H9 (cell line): ENCODE measurements at places on chromosomes 6 and 20. TPM values are rescaled to one million over a fixed set of nuclear protein-coding genes. Genes with fewer than 3 reads are reported as not detected.

DNA sequence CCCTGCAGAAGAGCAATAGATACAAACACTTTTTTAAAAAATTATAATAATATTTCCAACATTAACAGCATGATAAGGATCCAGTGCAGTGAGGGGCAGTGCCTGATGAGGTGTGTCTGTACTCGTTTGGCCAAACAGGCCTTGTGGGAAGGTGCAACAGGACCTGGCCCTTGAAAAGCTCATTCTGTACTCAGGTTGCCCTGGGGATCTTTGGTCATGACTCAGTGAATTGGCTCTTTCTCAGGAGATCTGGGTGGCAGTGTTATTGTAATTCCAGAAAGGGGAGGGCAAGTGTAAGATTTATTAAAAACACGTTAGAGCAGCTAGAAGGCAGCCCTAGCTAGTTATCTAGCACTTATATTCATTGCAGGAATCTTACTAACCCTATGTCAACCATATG lies 2.9 kb upstream of the SPINT3 start:
- DNase-seq: no peak

DNA sequence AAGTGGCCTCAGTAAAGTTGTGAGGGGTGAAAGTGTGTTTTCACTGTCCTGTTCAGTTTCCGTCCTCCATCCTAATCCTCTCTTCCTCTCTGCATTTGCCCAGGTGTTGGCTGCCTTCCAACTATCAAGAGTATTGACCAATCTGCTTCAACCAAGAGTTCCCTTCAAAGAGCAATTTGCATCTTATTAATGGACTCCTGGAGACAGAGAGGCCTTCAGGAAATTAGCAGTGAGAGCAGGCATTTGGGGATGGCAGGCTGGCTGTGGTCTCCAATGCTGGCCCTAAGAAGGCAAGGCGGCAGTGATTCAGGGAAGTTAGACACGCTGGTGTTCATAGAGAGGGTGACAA lies 77.2 kb downstream of the GPR6 start:
- no peak for DNase-seq

- DNase-seq: no peak
These were observed 199.8 kb downstream of the TENT5A start for GRCh38 chr6:81552644-81553043.

BPIFB4 gene
- total RNA-seq: not detected in 2 replicates

OGFR gene
- total RNA-seq: 33.0 and 33.1 TPM in 2 replicates

GRCh38 chr6:168209420-168209819 lies 110.2 kb downstream of the DACT2 start:
- DNase-seq: no peak

NEDD9 gene
- total RNA-seq: 5.5 and 5.8 TPM in 2 replicates

FOXF2 gene
- not detected in 2 replicates for total RNA-seq

DNA sequence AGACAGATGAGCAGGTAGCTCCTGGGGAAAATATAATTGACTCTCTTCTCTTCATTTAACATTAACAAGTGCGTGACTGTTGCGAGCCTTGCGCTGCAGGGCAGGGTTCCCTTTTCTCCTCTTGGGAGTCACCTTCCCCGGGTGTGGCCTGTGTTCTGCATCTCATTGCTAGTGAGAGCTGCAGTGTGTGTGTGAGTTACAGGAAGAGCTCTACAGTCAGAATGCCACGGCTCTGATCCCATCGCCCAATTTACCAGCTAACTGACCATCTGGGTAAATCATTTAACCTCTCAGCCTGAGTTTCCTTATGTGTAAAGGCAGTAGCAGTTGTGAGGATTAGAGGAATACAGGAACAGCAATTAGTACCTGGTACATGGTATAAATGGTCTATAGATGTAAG lies 106.8 kb upstream of the NUP153 start:
- no peak for DNase-seq

DNA sequence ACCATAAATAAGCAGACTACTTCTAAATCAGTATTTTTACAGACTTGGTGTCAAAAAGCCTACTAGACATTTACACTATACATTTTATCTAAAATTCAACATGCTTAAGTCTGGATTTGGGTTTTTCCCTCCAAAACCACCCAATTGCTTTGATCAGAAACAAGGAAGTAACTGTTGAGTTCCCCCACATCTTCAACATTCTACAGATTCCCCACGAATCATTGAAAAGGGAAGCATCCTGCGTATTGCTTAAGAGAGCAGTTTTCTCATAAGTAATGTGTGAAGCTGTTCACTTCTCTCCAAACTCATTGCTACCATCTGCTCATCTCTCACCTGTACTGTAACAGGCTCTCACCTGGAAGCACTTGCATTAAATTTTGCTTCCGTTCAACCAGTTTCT lies 36.4 kb upstream of the RNF144B start:
- no peak for DNase-seq
